ENCODE measurements at places on chromosomes 3 and 15.

- DNase-seq, result peak; percentile 92
Measured at GRCh38 chr3:44477312-44478030, at the start of gene ZNF445. ZNF445 (minus strand) TSS chr3:44477670; CDS start chr3:44455549, 22,121 bp downstream.

DNA sequence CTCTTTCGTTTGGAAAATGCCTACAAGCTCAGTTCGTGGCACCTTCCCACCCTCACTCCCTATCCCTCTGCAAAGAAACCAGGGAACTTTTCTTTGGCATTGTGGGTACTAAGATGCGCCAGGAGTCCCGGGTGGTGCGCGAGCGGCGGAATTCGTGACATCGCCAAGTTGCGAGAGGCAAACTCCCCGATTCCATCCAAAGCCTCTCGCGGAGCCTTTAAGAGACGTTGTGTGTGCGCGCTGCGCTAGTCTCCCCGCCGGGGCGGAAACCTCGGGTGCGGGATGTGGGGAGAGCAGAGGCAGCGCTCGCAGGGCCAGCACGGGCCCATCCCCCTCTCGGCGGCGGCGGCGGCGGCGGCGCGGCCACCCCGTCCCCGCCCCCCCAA, 443 bp upstream of the NR2F2 start:
- no peak for DNase-seq

- no peak for DNase-seq
Measured at GRCh38 chr15:59616379-59616778, 4.8 kb downstream of the GCNT3 start.

DNA sequence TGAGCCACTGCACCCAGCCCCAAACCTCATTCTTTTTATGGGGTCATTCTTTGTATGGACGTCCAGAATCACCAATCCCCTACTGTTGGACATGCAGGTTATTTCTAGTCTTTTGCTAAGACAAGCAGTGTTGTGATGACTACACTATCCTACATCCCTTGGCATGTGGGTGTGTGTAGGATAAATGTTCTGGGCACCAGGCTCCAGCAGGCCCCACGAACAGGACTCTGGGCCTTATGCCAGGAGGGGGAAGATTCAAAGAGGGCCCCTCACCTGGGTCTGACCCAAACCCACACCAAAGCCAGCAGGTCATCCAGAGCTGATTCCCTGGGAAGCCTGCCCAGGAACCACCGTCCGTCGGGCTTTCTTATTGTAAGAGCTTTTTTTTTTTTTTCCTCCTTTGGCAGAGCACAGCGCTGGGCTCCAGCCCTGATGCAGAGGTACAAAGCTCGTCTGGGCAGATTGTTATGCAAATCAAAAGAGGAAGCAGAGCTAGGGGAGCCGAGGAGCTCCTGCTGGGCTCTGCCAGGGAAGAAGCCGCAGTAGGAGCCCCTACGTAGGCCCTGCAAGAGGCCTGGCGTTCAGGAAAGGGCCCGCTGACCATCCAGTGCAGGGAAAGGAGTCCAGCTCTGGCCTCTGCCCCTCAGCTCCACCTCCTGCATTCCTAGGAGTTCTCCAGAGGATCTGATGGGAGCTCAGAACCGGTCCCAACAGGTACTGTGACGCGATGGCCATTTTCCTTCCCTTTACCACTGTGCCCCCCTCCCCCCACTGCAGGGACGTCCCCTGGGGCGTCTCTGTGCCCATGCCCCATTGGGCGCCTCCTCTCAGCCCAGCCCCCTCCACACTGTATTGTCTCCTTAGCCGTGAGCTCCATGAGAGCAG, 29.0 kb upstream of the FURIN start:
- peak; percentile 71 for DNase-seq

GRCh38 chr3:188491276-188491687, 337.3 kb downstream of the LPP start:
- no peak for DNase-seq

- DNase-seq, result no peak
Measured at GRCh38 chr15:73353734-73354133, 15.0 kb downstream of the HCN4 start.

DNA sequence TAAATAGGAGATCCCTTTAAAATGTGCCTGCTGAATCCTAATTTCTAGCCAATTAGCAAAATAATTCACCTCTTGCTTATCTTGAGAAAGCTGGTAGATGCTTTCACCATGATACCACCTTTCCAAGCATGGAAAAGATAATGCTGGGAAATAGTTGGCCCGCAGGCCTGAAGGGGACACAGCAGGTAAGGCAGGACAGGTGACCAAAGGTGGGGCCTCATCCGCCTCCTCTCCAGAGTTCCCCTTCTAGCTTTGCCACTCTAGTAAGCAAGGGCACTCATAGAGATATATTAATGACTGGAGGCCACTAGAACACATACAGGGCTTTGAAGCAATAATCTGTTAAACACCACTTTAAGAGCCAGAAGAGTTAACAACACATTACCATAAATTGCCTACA, 45.5 kb downstream of the SATB1 start:
- DNase-seq, result no peak

- no peak for DNase-seq
Measured at GRCh38 chr3:80060664-80061063, 292.9 kb upstream of the ROBO1 start.

- DNase-seq, result no peak
Measured at GRCh38 chr3:128971421-128972100, 22.3 kb downstream of the CFAP92 start.

- DNase-seq, result no peak
Measured at GRCh38 chr15:69862540-69862939, 235.2 kb downstream of the TLE3 start.

- no peak for DNase-seq
Measured at GRCh38 chr3:72127224-72127612, 342.3 kb upstream of the PROK2 start.

DNA sequence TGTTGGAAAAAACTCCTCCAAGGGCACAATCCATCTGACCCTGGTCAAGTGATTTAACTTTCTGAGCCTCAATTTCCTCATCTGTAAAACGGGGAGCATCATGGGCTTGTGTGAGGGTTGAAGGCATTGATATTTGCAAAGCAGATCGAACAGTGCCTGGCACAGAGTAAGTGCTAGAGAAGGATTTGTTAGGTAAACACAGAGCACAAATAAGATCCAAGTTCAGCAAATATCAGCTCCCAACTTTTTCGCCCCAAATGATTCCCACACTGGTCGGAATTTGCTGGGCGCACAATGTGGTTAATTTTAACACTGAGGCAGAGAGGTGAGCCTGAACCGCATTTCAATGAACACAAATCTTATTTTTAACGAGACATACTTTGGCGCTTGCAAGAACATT, 76.3 kb upstream of the ATP2B2 start:
- DNase-seq, result no peak

- no peak for DNase-seq
Measured at GRCh38 chr3:172627057-172627809, 83.6 kb downstream of the NCEH1 start.

DNA sequence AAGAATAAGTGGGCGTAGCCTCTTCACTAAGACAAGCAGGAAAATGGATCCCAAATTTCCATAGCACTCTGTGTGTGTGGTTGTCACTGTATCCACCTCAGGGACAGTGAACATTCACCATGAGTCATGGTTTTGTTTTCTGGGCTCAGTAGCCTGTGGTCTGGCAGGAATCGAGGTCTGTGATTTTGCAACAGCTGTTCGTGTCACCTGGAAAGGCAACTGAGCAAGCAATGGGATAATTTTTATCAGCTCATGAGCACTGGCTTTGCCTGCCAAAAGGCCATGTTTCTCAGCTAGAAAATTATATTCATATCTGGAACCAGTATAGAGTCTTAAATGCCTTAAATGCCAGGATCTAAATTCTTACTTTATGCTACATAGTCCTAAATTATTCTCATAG, 60.9 kb downstream of the STRIT1 start:
- no peak for DNase-seq

DNA sequence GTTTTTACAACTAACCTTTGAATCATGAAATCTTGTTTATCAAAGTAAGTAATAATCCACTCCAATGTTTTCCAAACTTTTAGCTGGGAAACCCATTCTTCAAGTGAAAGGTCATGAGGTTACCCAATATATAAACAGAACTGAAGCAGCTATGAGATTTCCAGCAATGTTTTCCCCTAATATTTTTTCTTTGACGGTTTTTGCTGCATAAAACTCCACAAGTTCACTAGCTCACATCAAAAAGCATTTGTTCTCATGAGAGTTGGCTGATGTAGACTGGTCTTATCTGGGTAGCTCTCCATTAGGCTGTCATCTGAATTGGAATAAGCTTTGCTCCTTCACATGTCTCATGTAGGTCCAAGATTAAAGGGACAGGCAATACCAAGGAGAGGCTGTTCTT, 241.2 kb upstream of the LRRC3B start:
- no peak for DNase-seq

GRCh38 chr3:25429361-25430286, 1.6 kb downstream of the RARB start:
- no peak for DNase-seq

DNA sequence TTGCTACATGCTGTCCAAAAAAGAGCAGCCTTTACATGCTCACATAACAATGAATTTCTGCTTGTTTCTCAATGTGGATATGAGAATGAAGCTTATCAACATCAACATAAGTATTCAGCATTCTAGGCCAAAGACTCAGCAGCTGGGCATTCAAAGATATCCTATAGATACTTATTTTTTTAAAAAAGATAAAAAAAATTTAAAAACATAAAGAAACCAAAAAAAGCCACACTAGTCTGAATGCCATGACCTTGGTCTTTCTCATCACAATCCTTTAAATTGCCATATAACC, 182.0 kb downstream of the TNIK start:
- no peak for DNase-seq

DNA sequence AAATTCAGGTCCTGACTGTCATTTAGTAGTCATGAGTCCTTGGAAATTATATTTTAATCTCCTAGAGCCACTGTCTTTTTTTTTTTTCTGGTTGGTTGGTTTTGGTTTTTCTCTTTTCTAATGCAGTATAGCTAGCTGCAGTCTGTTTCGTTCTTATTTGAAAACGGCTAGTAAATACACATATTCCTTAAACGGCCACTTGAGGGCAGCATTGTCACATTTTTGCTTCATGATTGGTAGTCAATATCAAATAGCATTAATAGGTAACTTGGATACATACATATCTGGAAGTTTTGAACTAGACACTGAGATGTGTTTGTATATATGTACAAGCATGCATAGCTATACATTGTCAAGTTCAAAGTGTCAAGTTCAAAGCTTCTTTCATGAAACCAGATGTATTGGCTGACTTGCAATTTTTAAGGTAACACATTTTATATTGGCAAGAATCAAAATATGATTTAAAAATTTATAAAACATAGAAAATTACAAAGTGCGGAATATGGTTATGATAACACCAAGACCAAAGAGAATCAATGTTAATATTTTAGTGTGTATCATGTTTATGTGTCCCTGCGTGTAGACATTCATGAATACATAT, 22.5 kb downstream of the GABRA5 start:
- DNase-seq, result peak; percentile 20

- DNase-seq, result no peak
Measured at GRCh38 chr3:7800006-7800780, 701.4 kb upstream of the LMCD1 start.

DNA sequence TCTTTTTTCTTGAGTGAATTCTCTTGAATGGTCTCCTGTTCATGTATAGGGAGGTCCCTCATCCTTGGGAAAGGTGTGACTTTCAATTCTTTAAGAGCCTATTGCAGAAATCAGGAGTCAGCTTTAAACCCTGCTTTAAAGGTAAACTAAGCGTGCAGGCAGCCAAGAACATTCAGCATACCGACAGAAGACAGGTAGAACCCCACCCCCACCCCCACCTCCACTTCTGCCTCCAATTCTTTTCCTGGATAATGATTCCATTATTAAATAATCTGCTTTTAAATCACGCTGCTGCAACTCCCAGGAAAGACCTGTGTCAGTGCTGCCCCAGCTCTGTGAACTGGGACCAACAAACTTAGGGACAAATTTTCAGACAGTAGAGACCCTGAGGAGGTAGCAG, 49.3 kb upstream of the SKOR1 start:
- no peak for DNase-seq

- DNase-seq, result no peak
Measured at GRCh38 chr3:186283096-186283495, 78.9 kb downstream of the DGKG start.

- DNase-seq, result no peak
Measured at GRCh38 chr15:94411285-94411684, 179.9 kb downstream of the MCTP2 start.

GRCh38 chr15:37218351-37218916, 118.1 kb upstream of the MEIS2 start:
- no peak for DNase-seq

GRCh38 chr15:39960411-39960810, 26.5 kb downstream of the EIF2AK4 start:
- no peak for DNase-seq

- no peak for DNase-seq
Measured at GRCh38 chr15:42129364-42129763, 27.1 kb downstream of the PLA2G4F start.

DNA sequence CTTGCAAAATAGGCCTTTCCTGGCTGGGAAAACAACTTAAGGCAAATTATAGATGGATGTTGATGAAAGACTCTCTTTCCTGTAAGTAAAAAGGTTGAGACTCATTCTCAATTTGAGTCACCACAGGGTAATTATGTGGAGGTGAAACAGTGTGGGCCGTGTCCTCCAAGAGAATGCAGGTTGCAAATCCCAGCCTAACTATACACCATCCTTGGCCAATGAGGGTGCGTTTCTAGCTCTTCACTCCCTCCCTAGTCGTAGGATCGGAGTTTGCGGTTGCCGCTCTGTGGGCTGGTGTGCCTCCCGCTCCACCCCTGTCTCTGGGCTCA, 259.9 kb downstream of the PLCL2 start:
- no peak for DNase-seq

DNA sequence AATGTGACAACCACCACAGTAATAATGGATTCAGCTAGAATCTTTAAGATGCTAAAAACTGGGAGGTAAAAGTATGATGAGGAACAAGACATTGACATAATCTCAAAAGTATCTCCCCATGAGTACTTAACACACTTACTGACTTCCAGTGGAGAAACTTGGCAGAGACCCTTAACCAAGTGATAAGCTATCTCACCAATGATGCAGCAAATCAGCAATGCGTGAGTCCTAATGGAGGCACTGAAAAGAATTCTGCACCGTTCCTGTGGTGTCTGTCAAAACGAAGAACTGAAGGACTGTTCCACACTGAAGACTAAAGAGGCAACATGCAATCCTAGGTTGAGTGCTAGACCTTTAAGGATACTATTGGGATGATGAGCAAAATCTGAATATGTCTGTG, 67.9 kb upstream of the OCA2 start:
- no peak for DNase-seq

DNA sequence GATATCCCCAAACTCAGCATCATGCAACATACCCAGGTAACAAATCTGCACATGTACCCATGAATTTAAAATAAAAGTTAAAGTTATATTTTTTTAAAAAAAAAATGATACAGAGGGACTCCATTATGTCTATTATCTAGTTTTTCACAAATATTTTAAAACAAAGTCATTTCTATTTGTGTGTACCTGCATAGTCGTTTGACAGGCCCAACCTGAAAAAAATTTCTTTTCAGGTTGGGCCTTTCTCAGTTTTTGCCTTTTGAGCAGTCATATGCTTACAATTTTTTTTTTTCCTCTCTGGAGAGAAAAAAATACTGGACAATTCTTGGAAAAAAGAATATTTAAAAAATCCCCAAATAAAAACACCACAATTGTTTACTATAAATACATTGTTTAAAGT, 459.5 kb downstream of the FOXP1 start:
- no peak for DNase-seq
